ENCODE measurements at places on chromosomes 12 and 14. TPM values are rescaled to one million over a fixed set of nuclear protein-coding genes. Genes with fewer than 3 reads are reported as not detected.
A peak's percentile ranks its signal among the peaks of the same experiment; 100 is the strongest.

Gene CIDEB
- total RNA-seq, result 9.4 TPM

DNA sequence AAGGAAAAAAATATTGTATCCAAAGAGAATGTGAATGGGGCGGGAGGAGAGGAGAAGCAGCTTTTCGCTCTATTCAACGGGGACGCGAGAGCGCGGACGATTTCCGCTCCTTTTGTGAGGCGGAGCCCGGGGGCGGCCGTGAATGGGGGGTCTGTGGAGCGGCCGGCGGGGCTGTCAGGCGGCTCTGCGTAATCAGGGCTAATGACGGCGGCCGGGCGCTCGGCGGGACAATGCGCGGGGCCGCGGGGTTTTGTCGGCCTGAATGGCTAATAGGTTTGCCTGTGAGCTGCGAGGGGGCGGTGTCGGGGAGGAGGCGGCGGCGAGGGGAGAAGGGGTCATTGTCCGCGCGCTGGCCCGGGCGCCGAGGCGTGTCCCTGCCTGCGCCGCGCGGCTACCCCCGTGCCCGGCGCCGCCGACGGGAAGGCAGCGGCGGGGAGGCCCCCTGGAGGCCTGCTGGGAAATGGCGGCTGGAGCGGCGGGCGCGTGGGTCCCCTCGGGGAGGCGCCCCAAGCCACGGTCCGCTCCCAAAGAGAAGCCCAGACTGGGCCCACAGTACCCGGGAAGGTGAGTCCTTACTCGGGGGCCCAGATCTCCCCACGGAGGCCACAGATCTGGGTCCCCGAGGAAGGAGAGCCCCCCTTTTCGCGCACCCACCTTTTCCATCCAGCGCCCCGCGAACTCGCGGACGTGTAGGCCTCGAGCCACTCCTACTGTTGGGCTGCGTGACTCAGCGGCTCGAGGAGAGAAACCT, 6.0 kb downstream of the SIX6 start:
- DNase-seq, result peak; percentile 85

Gene MED6
- total RNA-seq, result 17.9 TPM

DNA sequence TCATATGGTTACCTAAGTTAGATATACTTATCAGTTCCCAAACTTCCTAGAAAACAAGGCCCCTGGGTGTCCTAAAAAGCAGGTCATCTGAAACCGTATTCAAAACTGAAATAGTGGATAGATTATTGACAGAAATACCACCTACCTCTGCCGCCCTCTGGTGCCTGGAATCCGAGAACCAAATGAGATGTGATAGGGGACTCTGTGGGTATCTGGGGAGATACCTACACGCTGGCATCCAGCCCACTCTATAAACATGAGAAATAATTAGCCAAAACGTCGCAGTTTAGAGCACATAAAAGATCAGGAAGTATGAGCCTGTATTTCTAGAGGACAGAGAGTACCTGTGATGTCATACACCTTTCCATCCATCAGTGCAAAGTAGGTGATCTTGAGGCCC, 4.4 kb downstream of the ORMDL2 start:
- no peak for DNase-seq

Gene AKAP3
- 1.2 TPM for total RNA-seq

Gene GSKIP
- 15.3 TPM for total RNA-seq

GRCh38 chr12:103632554-103633216, 45.6 kb downstream of the STAB2 start:
- no peak for DNase-seq

DNA sequence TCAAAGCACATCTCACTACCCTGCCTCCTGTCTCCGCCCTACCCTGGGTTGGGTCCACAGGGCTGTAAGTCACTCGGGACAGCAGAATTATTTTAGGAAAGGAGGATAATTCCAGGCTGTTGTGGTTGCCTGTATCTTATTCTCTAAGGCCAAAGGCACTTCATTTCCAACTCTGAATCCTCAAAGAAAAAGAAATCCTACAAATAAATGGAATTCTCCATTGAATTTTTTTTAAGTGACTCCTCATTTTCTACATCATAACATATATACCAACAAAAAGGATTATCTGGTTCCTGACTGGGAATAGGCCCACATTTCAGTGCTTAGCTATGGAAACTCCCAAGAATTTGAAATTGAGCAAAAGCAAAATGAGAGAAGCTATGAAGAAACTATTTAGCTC, 186.4 kb downstream of the ITPR2 start:
- no peak for DNase-seq

DNA sequence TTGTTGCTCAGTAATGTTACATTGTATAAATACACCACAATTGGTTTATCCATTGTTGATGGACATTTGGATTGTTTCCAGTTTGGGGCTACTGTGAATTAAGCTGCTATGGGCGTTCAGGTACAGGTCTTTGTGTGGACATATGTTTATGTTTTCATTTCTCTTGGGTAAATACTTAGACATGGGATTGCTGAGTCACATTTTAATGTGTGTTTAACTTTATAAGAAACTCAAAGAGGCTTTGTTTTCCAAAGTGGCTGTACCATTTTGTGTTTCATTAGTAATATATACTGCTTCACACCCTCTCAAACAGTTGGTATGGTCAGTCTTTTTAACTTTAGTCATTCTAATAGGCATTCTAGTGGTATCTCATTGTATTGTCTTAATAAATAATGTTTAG, 225.0 kb downstream of the SPTSSA start:
- DNase-seq, result no peak

DNA sequence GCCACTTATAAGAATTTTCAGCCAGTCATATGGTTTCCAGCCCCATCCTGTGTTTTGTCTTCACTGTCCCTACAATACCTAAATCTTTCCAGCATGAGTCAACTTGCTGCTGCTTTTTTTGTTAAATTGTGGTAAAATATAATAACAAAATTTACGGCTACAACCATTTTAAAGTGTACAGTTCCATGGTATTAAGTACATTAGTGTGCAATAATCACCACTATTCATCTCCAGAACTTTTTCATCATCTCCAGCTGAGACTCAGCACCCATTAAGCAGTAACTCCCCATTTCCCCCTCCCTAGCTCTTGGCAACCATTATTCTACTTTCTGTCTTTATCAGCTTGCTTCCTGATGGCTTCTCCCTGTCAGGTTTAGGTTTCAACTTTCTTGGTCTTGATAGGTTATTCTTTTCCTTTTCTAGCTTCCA, 39.1 kb downstream of the FRS2 start:
- no peak for DNase-seq

DNA sequence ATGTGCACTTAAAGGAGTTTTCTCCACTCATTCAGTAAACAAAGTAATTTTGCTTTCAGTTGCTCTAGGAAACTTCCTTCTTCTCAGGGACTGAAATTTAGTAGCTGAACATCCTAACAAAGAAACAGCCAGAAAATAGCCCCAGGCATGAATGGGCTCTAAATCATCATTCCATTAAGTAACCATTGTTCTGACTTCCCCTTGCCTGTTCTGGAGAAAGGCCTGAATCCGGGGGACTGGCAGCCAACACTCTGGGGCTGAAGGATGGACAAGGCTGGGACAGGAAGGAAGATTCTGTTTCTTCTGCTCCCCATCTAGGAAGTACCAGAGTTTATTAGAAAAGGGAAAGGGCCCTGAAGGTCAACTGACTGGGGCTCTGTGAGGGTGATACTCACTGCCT, 104.5 kb downstream of the ESRRB start:
- DNase-seq, result no peak

DNA sequence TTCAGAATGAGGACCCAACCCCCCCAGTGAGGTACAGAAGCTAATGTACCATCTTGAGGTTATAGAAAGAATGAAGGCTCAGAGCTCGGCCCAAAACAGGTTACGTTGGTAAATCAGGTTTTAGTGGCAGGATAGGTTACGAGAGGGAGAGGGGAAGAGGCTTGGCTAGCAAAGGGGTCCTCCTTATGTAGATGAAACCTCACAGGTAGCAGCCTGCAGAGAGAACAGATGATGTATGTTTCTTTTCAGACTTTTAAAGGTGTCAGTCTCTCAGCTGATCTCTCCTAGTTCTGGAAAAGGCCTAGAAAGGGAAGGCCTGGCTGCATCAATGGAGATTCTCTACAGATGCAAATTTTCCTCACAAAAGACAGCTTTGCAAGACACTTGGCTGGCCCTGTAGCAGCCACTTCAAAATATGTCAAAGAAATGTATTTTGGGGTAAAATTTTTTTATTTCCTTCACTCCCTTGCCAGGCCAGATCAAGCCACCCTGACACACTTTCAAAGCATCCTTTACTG, 71.7 kb upstream of the CPSF6 start:
- DNase-seq, result no peak
